Activated CD4-positive, CD25-positive, alpha-beta regulatory T cell treated with anti-CD3 and anti-CD28 coated beads, Interleukin-2, amount 50 U/mL, for 16 hours (primary cell): ENCODE measurements at places on chromosomes 5 and 9.

- DNase-seq, result no peak
These were observed 87.5 kb upstream of the EQTN start for GRCh38 chr9:27384262-27385014.

GRCh38 chr5:174636094-174636493, 88.3 kb upstream of the MSX2 start:
- DNase-seq, result no peak

- DNase-seq, result no peak
These were observed 361.1 kb upstream of the NUDT12 start for GRCh38 chr5:103923616-103924168.

DNA sequence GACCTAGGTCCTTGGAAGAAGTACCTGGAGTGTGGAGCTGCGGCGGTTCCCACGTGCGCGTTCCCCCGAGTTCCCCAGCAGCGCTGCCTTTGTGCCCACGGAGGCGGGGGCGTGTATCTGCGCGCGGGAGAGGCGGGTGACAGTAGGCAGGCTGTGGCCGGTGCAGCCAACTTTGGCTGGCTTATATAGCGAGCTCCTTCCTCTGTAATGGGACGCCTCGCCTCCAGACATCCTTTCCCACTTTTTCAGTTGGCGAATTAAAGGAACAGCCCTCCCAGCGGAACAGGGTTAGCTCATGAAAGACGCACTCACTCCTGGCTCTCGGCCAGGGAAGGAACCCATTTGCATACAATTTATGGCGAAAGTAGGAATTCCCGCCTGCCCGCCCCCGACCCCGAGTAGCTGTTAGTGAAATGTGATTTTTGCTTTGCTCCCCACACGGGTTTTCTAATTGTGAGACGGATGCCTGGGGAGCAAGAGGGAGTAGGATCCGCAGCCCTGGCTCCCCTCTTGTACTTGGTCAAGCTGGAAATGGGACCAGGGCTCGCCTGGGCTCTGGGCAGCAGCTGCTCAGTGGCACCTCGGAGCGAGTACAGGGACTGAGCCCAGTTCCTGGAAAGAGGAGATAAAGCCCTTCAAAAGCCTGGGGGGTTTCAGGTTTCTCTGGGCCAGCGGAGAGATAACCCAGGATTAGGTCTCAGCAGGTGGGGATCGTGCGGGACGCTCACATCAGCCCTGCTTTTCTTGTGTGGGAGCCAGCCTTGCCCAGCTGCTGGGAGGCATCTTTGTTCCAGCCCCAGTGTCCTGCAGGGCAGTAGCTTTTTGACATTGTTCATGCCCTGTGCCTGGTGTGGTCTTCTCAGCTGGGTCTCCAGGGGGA, at the start of gene TNC:
TNC (minus strand) TSS at position 159 of the 880 bp plus-strand sequence. CDS start 27,139 bp downstream, outside the sequence.
- DNase-seq, result no peak

DNA sequence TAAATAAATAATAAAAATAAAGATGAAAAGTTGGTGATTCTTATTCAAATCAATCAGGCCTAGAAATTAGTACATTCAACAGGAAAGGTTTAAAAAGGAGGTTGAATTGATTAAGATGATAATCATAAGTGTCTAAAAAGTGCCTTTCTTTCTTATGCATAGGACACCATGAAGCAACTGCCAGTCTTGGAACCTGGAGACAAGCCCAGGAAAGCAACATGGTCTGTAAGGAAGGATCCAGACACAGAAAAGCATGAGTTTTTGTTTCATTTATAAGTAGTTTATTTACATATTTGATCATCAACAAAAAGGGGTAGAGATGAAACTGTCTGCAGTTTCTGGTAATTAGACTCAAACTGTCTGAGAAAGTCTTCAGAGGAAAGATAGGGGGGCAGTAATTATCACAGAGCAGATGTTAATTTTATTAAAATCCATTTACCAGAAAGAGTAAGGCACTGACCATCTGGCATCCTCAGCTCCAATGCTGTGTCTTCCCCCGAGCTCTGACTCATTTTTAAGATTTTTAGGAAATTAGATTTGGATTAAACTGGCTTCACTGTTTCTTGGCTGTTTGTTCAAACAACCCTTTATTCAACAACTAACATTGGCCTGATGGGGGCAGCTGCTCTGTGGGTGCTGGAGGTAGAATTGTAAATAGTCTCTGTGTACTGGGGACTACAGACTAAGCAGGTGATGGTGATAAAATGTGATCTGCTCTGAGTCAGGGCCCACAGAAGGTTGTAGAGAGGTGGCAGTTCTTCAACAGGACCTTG, 2.7 kb downstream of the RABEPK start:
- DNase-seq, result no peak

GRCh38 chr9:116423149-116423548, 264.0 kb upstream of the TRIM32 start:
- DNase-seq, result no peak

GRCh38 chr5:57844410-57844809, 361.8 kb upstream of the ACTBL2 start:
- no peak for DNase-seq

DNA sequence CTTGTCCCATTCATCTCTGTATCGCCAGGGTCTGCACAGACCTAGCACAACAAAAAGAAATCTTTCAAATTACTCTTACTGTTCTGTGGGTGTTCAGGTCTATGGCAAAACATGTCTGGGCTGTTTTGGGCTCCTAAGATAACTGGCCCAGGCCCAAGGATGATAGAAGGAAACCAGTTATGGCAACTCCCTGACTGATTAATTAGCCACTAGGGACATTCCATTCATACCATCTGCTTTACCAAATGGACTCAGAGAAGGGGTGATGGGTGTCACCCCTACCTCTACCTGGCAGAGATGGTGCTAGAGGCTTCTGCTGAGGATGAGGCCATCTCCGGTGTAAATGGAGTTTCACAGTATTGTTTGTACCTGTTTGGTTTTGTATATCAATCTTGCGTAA, 1.9 kb downstream of the SLC31A2 start:
- DNase-seq, result no peak

- no peak for DNase-seq
These were observed 6.3 kb downstream of the NR2F1 start for GRCh38 chr5:93589152-93589828.

DNA sequence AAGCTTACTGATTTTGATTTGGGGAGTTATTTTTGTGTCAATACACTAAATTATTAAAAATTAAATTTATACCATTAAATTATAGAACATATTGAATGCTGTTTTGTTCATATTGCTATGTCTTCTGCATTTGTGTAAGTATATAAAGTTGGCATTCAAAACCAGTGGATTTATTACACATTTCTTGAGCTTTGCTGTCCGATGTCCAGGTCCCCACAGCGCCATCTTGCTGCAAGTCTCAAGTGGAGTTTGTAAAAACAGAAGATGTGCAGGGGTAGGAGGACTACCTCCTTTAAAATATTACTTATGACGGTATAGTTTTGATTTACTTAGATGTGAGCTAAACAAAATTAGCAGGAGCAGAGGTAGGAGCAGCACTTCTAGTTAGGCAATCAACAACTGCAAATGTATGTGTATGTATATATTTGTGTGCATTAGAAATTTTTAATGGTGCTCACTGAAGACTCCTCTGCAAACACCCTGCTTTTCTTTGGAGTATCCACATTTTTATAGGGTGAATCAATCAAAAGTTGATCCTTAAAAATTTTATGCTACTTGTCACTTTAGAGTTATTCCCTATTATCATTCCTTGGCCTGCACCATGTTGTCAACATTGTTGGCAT, 37.4 kb downstream of the CPEB4 start:
- DNase-seq, result no peak

DNA sequence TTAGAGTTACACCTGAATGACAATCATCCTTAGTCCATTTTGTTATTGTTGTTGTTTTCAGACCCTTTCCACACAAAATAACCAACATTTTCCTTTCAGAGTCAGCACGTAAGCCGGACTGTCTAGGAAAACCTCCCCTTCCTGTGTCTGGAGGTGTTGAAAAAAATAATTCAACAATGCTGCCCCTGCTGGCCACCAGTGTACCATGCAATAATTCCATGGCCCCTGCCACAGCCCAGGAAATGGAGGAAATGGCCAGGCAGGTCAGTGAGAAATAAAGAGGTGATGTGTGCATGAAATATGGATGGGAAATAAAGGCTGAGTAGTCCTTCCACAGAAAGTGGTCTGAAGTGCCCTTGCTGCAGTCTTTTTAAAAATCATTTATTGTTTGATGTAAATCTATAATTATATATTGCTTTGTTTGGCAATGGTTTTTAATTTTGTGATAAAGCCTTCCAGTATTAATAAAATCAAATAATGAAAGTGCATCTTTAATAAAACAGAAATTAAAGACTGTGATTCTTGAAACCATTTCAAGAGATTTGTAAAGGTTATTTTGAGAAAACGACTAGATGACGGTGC, 152.8 kb upstream of the PAPPA start:
- no peak for DNase-seq

- no peak for DNase-seq
These were observed 4.1 kb downstream of the PTGS1 start for GRCh38 chr9:122374885-122375420.

DNA sequence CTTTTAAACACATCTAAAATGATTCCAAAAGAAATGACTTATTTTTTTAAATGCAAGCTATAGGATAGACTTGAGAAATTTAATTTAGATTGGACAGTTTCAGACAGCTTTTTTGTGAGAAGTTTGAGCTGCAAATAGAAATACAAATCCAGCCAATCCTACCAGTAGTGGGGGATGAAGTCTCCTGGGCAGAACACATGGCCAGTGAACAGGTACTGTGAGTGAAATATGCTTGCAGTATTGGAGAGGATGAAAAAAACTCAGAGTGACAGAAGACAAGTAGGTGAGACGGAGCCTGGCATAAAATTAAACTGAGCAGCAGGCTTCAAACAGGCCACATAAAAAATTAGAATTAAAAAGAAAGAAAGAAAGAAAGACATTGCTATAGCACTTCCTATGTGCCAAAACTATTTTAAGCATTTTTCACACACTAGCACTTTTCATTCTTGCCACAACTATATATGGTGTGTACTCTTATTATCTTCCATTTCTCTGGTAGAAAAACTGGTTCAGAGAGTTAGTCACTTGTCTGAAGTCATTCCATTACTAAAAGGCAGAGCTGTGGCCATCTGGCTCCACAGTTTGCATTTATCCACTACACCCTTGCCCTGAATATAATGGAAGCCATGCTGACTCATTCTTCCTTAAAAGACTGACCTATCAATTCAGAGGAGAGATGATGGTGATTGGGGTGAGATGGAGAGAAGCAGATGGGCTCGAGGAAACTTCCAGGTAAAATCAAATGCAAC, 310.2 kb upstream of the CTNND2 start:
- DNase-seq, result no peak

DNA sequence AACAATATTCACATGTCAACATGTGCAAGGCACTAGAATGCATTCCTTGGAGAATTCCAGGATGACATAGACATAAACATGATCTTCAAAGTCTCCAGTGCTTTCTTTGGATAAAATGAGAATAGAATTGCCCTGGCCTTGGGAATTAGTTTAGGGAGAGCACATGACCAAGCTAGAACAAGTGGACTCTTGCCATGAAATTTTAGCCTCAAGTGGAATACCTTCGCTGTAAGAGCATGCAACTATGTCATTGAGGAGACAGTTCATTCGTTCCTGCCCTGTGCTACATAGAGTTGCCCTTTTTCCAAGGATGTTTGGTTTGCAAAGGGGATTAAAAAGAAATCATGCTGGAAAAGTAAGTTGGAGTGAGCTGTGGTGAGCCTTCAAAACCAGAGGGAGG, 42.7 kb downstream of the ZFAND5 start:
- DNase-seq, result no peak

DNA sequence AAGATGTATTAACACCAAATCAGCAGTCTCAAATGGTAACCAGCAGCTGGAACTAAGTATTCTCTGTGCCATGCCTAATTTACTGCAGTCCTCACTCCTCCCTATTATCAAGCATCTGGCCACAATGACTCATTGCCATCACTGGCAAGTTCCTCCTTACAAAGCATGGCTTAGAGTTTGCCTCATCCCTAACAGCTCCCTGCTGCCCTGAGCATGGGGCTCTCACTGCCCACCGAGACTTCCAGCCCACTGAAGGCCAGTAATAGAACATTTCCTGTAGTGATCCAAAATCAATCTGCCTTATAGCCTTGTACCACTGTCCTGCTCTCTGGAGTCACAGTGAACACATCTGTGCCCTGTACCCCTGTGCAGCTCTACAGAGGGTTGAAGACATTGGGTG, 211.9 kb upstream of the TRIM32 start:
- DNase-seq, result no peak

DNA sequence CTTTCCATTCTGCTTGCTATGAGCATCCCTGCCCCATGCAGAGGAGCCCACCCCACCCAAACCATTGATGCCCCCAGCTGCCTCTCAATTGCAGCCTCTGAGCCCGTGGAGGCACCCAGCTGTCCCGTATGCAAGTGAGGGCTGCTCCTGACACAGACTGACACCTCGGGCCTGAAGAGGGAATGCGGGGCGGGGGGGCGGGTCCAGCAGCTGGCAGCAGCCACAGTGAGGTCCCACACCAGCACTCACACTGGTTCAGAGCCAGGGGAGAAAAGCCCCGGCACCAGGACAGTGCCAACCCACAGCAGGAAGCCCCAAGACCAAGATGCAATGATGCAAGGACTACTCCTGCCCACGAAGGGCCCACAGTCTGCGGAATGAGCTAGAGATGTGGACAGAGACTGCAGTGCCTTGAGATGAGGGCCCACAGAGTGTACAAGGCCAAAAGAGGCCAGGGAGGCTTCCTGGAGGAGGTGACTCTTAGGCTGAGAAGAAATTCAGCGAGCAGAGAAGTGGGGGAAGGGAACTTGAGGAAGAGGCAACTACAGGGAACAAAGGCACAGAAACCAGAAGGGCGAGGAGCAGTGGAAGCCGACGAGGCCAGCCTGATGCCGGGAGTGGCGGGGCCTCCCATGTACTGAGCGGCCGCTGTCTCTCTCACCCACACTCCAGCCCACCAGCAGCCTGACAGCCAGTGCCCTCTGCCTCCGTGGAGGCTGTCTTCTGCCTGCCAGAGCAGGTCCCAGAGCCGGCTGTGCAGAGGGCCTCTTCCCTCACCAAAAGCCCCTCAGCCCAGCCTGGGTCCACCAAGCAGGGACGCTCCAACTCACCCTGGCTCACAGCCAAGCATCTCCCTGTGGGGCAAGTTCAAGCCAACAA, 9.2 kb downstream of the EEIG1 start:
- DNase-seq, result no peak

GRCh38 chr9:124182741-124183140, 75.0 kb upstream of the NEK6 start:
- DNase-seq, result no peak

GRCh38 chr9:84875193-84875592, 205.7 kb downstream of the NTRK2 start:
- DNase-seq, result no peak

GRCh38 chr5:100706776-100707175, 171.6 kb downstream of the FAM174A start:
- DNase-seq, result no peak

DNA sequence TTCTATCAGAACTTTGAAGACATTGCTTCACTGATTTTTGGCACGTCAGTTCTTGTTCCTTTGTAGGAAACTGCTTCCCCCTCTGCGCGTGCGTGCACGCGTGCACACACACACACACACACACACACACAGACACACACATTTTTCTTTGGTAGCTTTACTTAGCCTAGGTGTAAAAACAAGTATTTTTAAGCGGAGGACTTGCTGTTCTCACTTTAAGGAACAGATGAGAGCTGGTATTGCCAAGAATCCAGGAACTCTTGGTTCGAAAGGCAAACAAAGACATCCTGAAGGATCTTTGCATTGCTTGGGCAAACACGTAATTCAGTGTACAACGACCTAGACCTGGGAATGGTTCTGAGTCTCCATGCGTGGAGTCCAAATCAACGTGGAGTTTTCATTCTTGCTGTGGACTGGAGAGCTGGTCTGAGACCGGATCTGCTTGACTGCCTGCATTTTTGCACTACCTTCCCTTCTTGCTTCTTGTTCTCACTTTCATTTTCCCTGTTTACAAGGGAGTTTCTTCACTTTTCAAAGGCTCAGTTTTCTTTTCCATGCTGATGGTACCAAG, 8.2 kb downstream of the TMEM268 start:
- no peak for DNase-seq
